ENCODE measurements at places on chromosomes 7 and 10.

DNA sequence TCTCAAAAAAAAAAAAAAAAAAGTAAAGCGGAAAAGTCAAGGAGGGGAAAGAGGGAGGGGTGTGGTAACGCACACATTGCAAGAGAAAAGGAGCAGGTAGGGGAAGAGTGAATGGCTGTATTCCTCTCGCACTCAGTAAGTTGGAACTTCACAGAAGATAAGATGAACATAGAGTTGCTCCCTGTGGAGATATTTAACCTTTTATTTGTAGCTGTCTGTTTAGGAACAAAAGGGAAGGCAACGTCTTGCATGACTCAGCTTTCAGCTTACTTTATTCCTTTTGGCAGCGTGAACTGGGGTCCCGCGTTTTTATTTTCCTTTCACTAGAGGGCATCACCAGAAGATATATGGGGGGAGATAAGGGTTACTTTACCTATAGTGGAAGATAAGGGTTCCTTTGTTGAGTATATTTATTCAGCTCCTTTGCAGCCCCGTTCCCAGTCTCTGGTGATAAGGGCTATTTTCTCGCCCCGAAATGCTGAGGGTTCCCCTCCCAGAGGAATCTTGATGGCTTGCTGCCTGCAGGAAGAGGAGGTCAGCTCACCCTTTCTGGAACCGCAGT, 78.5 kb downstream of the APBB1IP start:
- DNase-seq: no peak

DNA sequence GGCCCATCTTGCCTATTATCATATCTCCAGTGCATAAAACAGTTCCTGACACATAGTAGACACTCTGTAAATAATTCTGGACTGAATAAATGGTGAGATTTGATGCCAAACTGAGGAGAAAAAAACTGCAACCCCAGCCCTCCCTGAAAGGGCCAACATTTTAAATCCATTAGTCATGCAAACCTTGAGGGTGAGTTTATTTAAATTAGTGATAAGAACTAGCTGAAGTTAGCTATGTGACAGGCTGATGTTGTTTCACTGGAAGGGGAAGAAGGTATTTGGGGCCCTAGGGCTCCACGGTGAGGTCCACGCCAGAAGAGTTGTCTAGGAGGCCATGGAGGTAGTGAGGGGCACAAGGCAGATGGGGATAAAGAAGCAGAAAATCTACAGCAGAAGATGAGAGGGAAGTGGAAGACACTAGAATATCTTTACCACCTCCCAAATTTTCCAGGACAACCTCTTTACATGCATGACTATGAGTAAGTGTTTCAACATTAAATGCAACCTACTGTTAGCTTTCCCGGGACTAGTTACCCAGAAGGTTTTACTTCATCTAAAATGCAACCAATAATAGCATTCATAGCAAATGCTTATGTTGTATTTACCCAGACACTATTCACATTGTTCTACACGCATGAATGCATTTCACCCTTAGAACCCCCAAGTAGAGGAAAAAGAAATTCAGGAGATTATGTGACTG, 183.2 kb upstream of the LYZL1 start:
- DNase-seq: no peak

- DNase-seq: no peak
These were observed 1135.4 kb downstream of the XPNPEP1 start for GRCh38 chr10:108787932-108788331.

- DNase-seq: no peak
These were observed 55.8 kb downstream of the ZNF503 start for GRCh38 chr10:75345738-75346137.

DNA sequence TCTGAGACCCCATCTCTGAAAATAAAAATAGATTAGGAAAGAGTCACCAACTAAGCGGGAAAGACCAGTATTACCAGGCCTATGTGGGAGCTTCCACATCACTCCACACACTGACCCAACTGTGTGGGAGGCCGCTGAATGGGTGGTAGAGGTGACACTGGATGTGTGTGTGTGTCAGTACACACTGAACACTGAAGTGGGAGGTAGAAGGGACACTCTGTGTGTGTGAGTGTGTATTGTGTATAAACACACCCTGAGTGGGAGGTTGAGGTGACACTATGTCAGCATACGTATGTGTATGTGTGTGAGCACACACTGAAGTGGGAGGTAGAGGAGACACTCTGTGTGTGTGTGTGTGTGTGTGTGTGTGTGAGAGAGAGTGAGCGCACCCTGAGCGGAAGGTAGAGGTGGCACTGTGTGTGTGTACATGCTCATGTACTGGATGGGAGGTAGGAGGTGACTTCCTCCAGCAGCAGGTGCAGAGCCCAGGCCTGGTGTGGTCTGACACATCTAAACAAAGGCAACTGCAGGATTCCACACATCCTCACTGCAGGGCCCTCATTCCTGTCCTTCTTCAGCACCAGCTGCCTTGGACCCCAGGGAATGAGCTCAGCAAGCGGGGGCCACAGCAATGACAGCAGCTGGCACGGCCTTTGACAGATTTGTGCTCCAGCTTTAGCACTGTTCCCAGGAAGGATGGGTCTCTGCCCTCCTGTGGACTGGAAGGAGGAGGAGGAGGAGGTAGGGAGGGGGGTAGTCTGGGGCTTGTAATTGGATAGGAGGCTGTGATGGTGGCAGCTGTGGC, 26.5 kb upstream of the RBM20 start:
- no peak for DNase-seq

DNA sequence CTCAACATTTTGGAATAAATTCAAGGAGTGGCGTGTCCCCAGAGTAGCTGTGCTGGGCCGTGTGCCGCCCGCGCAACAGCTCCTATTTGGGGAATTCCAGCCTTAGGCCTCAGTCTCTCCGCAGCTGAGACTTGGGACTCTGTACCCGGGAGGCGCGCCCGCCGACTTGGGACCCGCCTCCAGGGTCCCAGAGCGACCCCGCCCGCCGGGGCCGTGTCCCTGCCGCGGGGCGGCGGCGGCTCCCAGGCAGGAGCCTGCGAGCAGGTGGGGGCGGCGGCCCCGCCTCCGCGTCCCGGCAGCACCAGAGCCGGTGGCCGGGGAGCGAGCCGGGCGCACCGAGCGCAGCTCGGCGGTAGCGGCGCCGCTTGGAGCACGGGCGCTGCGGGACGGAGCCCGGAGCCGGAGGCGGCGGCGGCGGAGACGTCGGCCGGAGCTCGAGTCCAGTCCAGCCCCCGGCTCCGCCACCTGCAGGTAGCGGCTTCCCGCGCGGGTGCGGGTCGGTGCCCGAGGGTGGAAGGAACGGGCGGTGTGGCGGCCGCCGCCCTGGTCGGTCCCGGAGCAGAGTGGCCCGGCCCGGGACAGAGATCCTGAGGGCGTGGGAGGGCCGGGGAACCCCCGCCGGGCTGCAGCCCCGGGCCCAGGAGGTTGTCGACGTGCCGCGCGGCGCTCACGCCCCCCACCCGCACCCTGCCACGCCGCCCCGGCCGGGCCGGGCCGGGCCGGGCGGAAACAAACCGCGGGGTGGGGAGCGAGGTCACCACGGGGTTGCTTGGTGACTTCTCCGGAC, at the start of gene WIPF3:
TSS of gene WIPF3 (plus strand) at position 301 of the 787 bp plus-strand sequence. CDS start 28,217 bp downstream, outside the sequence.
- no peak for DNase-seq

DNA sequence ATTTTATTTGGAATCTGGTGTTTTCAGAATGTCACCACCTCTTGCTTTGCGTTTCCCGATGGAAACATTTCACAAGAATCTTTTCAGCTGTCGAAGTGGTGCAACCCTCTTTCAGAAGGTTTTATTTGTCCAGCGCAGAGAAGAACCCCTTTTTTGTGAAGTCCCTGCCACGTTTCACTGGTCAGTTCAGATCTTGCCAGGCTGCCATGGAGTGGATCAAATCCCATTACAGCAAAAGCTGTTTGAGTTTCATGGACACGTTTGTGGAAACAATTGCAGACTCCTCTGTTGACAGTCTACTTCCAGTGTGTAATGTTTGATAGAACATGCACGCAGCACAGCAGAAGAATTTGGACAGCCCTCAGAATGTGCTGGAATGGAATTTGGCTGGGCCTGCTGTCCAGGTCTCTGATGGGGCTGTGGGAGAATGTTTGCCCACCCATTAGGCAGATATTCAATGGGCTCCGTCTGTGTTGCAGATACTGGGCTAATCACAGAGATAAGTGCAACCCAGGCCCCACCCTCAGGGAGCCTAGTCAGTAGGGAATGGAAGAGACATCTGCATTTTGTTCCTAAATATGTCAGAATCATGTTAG, 143.2 kb downstream of the GRK5 start:
- DNase-seq: no peak

GRCh38 chr7:9181356-9181755, 747.9 kb downstream of the NXPH1 start:
- DNase-seq: no peak

DNA sequence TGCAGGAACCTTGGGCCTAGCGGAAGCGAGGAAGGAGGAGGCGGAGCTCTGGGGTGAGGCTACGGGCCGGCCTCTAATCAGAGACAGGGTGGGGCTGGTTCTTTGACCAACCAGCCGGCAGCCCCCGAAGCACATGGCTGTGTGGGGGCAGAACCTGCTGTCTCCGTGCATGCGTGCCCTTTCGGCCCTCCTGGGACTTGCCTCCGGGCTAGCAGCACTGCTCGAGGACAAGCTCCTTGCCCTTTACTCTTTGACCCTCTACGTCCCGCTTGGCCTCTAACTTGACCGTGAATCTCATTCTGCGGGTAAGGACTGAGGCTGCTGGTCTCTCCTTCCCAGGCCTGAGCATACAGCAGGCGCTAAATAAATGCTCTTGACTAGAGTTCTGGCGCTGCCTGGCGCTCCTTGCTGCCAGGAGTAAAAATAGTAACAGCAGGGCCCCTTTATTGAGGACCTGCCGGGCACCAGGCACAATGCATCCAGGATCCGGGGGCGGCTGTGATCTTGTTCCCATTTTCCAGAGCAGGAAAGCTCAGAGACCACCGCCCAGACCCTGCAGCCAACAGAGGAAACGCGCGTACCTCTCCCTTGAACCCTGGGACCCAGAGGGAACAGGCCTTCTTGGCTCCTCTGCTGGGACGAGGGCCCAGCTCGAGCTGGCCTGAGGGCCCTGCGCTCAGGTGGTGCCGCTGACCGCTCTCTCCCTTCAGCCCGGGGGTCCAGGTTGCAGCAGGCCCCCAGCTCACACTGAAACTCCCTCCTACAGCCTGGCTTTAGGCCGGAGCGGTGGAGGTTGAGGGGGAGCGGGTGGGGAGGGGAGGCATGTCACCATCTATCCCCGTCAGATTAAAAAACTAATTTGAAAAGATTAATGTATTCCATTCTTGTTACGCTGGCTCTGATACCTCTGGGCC, 2.7 kb upstream of the COMTD1 start:
- no peak for DNase-seq

- no peak for DNase-seq
These were observed 10.3 kb downstream of the MAFK start for GRCh38 chr7:1540776-1541271.

- DNase-seq: no peak
These were observed 14.0 kb upstream of the UBE3C start for GRCh38 chr7:157124690-157125089.

- DNase-seq: no peak
These were observed 25.3 kb upstream of the C10orf95 start for GRCh38 chr10:102476466-102477141.

GRCh38 chr10:91340613-91341362, 69.4 kb upstream of the HECTD2 start:
- DNase-seq: no peak

- DNase-seq: no peak
These were observed 1.2 kb downstream of the CALML5 start for GRCh38 chr10:5497948-5498730.

- no peak for DNase-seq
These were observed at the start of gene GIMAP8 for GRCh38 chr7:150450491-150451001. GIMAP8 (plus strand) TSS chr7:150450630; CDS start chr7:150466699, 16,069 bp downstream.

DNA sequence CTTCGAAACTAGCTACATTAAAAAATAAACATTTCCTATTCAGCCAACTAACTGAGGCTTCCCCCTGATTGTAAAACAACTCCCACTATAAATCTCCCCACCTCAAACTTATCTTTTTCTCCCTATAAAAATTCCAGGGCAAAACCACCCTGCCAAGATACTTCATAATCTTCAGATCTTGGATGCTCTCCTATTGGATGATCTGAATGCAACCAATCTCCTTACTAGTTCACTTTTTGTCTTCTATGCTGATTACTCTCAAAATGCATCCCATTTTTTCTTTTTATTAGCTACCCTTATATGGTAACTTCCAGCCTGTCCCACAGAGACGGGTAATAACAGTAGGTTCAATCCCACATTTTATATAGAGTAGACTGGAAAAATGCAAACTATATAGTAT, 15.0 kb upstream of the PRSS58 start:
- DNase-seq: no peak

GRCh38 chr7:122256046-122256445, 48.5 kb downstream of the FEZF1 start:
- no peak for DNase-seq

DNA sequence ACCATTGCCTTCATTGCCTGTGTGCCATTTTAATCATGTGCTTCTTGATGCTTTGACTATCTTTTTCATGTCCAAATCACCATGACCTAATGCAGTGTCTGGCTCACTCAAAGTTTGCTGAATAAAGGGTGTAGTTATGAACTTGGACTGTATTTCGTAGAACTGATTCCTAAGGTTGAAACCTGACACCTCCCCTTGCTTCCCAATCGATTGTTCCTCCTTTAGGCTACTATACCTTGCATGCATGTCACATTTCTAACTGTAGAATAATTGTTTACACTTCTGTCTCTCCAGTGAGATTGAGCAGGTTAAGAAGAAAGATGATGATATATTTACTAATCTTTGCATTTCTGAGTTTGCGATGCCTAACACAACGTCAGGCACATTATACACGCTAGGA, 41.0 kb upstream of the CDK1 start:
- DNase-seq: no peak

- DNase-seq: no peak
These were observed 28.2 kb upstream of the IL6 start for GRCh38 chr7:22698767-22699166.

- no peak for DNase-seq
These were observed 14.5 kb upstream of the PAX4 start for GRCh38 chr7:127632276-127632910.

DNA sequence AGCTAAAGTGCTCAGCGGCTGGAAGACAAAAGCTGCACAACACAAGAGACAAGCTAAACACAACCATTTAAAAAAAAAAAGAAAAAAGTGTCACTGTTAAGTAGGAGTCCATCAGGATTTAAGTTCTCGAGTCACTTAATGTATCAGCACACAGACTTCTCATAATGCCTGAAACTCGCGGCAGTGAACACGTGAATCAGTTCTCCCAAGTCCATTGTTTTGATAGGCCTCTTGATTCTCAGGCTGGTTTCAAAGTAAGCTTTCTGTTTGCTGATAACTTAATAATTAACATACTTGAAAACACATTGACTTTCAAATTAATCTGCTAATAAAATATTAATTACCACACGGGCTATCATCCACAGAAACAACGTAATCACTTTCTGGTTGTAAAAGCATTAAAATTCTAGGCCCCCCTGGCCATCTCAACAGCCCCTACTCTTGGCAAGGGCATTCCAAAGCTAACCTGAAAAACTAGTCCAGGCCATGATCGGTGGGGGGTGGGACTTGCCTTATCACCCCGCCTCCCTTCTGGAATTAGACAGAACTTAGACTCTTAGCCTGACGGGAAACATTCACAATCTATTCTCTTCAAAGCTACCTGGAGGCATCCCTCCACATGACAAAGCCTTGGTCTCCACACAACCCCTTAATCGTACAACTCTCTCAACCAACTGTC, 129.0 kb downstream of the DIP2C start:
- DNase-seq: no peak

GRCh38 chr10:47079204-47079580, 168.0 kb downstream of the PTPN20 start:
- no peak for DNase-seq

All from stimulated activated CD8-positive, alpha-beta memory T cell treated with anti-CD3 and anti-CD28 coated beads, Interleukin-4, amount 100 ng/mL, for 4 hours (primary cell).